ENCODE measurements at places on chromosomes 4 and X. TPM values are rescaled to one million over a fixed set of nuclear protein-coding genes. Genes with fewer than 3 reads are reported as not detected.

The RS1 gene
- total RNA-seq: not detected

The DCAF12L2 gene
- total RNA-seq: 3.3 TPM

The HTATSF1 gene
- 50.5 TPM for total RNA-seq

The BLOC1S4 gene
- total RNA-seq: 7.3 TPM

The SCRG1 gene
- total RNA-seq: 29.1 TPM

Data from dorsolateral prefrontal cortex (tissue), 122 donors.